Mesothelial cell of epicardium (in vitro differentiated cells): ENCODE measurements at places on chromosomes 4 and X. TPM values are rescaled to one million over a fixed set of nuclear protein-coding genes. Genes with fewer than 3 reads are reported as not detected.

GRCh38 chr4:185730849-185731608 is 81.0 kb downstream of the SORBS2 start:
- DNase-seq, result no peak

Gene XAGE2
- 15.3 to 23.0 TPM (median 22.5 TPM) in 3 replicates for total RNA-seq

Gene KCTD8
- 5.6 to 7.1 TPM (median 6.6 TPM) in 3 replicates for total RNA-seq

Gene CT45A3
- total RNA-seq, result not detected in 3 replicates

DNA sequence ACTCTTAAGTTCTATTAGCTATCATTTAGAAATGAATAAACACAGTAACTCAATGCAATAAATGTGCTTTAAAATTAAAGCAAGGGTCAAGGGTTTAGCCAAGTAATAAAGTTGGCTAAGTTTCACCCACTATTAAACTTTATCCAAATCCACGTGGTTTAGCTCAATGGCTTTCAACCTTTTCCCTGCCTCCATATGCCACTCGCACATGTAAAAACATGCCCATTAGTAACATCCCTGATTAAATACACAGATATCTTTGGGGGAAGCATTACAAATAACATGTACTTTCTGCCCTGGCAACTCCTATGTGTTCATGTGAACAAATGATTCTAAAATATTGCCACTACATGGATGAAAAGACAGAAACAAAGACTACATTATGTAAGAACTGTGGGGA is 130.8 kb downstream of the ZAR1 start:
- DNase-seq, result no peak

DNA sequence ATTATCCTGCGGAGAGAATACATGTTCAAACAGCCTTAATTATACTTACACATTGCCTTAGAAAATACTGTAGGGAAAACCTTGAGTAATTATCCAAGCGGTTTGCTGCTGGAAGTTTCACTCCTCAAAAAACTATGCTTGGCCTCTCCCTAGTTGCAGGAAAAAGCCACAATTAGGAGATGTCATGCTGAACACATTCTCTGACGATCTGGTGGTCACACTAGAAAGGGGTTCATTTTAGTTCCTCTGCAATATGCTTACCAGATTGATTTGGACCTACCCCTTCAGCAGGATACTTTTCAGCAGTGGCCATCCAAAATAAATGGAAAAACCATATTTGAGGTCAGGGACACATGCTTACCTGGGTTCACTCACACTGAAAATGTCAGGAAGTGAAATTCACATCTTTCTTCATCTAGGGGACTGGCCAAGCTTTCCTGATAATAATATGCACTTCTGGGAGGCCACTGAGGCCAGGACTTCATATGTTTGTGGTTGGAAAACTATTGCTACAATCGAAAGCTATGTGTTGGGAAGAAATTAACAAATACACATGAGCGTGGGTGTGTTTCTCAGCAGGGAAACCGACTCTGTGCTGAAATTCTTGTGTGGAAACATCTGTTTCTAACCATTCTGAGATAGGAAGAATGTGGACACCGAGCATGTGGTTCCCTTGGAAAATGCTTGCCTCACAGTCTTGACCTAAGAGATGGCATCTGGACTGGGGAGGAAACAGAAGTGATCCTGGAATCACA is 68.8 kb downstream of the ATXN3L start:
- DNase-seq, result no peak

GRCh38 chrX:42237956-42238355 is 314.6 kb upstream of the CASK start:
- no peak for DNase-seq

Gene SNCA
- 14.8 to 18.3 TPM (median 15.7 TPM) in 3 replicates for total RNA-seq

DNA sequence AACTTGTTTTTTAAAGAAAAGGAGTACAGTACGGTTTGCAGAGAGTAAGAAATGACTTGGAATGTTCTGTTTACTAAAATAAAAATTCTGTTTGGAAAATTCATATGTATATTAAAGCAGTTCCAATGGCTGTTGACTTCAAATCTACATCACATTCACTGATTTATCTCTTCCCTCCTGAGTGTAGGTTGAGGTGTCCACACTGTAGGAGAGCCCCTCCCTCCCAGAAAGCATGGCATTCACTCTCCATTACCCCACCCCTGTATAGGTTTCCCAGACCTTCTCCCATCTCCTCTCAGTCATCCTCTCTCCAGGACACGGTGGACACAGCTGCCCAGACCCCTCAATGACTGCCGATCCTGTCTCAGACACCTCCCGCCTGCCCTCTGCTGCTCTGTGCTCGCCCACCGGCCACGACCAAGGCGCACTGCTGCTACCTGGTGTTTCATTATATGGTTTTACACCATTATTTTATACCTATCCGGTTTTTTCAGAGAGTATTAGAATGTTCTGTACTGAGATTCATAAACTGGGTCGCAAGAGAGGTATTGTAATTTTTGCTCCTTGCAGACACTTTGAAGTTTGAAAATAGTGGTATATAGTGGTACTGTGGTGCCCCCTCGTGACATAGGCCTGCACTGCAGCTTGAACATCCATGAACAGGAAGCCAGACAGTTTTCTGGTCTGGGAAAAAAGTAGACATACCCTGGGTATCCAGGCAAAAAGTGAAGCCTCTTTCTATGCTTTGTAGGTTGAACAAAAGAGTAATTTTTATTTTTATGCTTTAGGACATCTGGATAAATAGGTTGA is 38.8 kb upstream of the BEX4 start:
- no peak for DNase-seq

Gene MSN
- 87.8 to 91.2 TPM (median 88.4 TPM) in 3 replicates for total RNA-seq

GRCh38 chrX:40414335-40414734 is 166.4 kb upstream of the ATP6AP2 start:
- no peak for DNase-seq

GRCh38 chr4:69832326-69833030 is 27.5 kb downstream of the SULT1E1 start:
- no peak for DNase-seq

DNA sequence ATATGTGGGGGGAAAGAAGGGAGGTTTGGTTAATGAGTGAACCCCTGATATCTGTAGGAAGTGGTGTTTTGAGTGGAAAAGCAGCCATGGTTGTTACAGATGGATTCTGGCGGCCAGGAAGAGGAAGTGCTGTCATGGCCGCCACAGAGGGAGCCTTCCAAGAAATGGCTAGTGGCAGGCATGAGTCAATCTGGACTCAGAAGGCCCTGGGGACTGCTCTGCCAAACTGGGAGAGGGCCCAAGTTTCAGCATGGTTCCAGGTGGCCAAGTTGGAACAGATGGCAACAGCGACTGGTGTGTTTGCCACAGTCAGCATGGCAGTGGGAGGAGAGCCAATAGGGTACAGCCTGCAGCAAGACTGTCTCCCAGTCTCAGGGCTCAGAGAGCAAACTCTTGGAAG is 32.5 kb downstream of the ETDB start:
- no peak for DNase-seq

Gene TRIM60
- total RNA-seq, result not detected in 3 replicates

Gene CSAG3
- total RNA-seq, result not detected in 3 replicates

Gene DCAF12L1
- total RNA-seq, result 0.07 to 0.22 TPM (median 0.11 TPM) in 3 replicates

GRCh38 chr4:155017426-155017825 is 191.0 kb upstream of the NPY2R start:
- no peak for DNase-seq

DNA sequence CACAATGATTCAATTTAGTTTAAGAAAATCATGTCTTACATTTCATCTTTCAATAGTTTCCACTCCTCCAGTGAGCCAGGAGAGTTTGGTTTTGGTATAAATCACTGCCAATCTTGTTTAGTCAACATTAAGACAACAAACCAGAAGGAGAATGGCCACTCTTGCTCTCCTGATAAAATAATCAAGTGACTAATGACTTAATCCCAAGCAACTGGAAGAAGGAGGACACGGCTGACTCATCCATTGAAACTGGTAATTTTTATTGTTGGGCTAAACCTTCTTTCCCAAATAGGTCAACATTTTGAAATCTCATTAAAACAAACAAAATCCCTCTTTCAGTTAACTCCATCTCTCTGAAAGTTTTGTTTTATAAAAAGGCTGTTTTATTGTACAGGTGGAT is 230.2 kb downstream of the CLCN4 start:
- no peak for DNase-seq

Gene LGI2
- 4.0 to 4.5 TPM (median 4.1 TPM) in 3 replicates for total RNA-seq

Gene MGARP
- total RNA-seq, result 0.34 to 0.76 TPM (median 0.69 TPM) in 3 replicates

Gene CSN1S1
- not detected in 3 replicates for total RNA-seq

- no peak for DNase-seq
Observed at GRCh38 chr4:75736862-75737261, 12.5 kb downstream of the USO1 start.
